Mesendoderm (in vitro differentiated cells): ENCODE measurements at places on chromosomes 5 and 9.
A peak's percentile ranks its signal among the peaks of the same experiment; 100 is the strongest.

DNA sequence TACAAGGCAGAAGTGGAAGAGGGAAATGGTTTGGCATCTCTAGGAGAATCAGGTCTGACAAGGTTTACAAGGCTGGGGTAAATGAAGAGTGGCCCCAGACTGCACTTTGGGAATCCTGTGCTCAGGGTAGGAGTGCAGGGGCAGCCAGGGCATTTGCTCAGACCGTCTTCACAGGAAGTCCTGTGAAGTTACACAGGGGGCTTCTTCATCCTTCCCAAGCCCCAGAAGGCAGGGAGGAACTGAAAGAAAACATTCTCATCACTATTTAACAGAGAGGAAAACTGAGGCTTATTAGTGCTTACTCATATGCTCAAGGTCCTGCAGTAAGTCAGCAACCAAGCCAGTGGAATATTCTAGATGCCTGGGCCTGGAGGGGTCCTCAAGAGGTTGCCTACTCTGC is 80.7 kb downstream of the NRG2 start:
- H3K36me3 ChIP-seq: no peaks in the 10 kb centered on the region
- H3K4me3 ChIP-seq: no peak overlapping the region
- no peak for DNase-seq
- H3K27me3 ChIP-seq: no peaks in the 10 kb centered on the region

DNA sequence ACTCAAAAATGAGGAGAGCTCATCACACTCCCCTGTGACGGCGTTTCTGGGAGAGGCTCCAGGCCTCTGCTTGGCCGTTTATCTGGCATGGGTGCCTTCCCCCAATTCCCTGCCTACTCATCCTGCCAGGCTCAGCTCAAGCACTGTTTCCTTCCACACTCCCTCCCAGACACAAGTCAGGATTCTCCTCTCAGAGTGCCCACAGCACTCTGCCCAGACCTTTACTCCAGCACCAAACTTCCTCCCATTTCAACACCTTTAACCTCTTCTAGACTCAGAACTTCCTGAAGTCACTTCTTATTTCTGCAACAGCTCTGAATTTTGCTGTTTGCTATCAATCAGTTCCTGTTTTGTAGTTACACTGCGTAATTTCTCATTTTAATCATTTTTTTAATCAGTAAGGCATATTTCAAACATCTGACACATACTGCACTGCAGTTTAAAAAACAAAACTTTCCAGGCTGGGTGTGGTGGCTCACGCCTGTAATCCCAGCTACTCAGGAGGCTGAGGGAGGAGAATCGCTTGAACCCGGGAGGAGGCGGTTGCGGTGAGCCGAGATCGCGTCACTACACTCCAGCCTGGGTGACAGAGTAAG is 16.0 kb downstream of the TRMO start:
- DNase-seq: no peak
- H3K27me3 ChIP-seq: no peaks in the 10 kb centered on the region
- H3K4me1 ChIP-seq: no peaks in the 10 kb centered on the region
- H3K27ac ChIP-seq: no peak overlapping the region

GRCh38 chr5:180802325-180803180 is at the start of gene MGAT1:
TSS of gene MGAT1 (minus strand) at chr5:180802806. CDS start at chr5:180792971, 9,835 bp downstream.
- peaks cover 7% of the 10 kb centered on the region for H3K4me1 ChIP-seq
- no peaks in the 10 kb centered on the region for H3K36me3 ChIP-seq
- peak; percentile 77 for DNase-seq
- no peaks in the 10 kb centered on the region for H3K27me3 ChIP-seq

GRCh38 chr5:177482359-177482795 is 8.9 kb upstream of the DBN1 start:
- no peak overlapping the region for H3K4me3 ChIP-seq
- H3K27ac ChIP-seq: no peak overlapping the region
- H3K36me3 ChIP-seq: peaks cover 12% of the 10 kb centered on the region
- no peaks in the 10 kb centered on the region for H3K27me3 ChIP-seq
- no peaks in the 10 kb centered on the region for H3K4me1 ChIP-seq
